Head of caudate nucleus (tissue), 42 donors: ENCODE measurements at places on chromosomes 12 and 14.

- no peak for DNase-seq
These were observed 43.8 kb downstream of the CCNK start for GRCh38 chr14:99524804-99525698.

- no peak for DNase-seq
These were observed 52.6 kb upstream of the CISTR start for GRCh38 chr12:53804429-53804828.

DNA sequence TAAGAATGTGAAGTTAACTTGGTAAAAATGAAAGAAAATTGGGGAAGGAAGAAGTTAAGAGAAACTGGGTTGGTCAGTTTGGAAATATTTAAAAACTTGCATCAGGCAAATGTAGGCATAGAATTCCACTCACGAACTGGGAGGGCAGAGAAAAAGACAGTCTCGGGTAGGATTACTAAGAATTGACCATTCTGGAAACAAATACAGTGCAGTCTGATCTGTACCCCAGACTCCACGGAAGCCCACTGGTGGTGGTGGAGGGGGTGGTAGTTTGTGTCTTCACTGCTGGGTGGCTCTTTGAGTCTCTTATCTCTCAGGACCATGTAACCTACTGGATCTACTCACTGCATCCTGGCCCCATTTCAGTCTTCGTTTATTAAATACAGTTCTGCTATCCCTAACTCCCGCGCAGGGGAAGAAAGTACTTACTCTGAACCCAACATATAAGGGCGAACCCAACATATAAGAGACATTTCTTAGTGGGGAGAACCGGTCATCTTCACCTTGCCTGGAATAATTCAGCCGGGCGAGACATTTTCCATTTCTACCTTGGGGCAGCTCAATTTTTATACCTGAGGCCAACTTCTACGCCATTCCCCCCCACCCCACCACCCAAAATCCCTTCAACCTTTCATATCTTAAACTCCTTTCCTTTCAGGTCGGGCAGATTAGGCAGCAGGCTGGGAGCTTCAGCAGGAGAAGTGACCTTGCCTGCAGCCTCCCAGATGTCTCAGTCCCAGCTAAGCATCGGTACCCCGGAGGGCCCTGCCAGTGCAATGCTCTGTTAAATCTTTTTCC is 1.7 kb downstream of the SLC2A3 start:
- DNase-seq: no peak

DNA sequence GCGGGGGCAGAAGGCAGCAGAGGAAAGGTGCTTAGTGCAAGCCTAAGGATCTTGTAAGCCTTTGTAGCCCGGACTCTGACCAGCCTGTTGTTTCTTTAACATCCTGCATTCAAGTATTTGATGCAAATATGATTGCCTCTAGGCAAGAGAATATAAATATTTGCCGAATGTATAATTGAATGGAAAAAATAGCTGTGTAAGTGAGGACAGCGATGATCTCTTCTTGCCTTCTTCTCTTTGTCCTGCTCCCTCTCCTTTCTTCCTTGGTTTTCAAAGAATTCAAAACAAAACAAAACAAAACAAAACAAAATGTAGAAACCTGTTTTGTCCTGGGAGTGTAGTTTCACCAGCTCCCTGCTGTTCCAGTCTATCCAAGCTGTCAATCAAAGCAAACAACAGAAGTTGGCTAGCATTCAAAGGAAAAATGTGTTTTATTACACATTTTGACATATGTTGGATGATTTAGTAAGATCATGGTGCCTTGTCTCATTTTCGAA is 74.9 kb upstream of the CPM start:
- DNase-seq: no peak

DNA sequence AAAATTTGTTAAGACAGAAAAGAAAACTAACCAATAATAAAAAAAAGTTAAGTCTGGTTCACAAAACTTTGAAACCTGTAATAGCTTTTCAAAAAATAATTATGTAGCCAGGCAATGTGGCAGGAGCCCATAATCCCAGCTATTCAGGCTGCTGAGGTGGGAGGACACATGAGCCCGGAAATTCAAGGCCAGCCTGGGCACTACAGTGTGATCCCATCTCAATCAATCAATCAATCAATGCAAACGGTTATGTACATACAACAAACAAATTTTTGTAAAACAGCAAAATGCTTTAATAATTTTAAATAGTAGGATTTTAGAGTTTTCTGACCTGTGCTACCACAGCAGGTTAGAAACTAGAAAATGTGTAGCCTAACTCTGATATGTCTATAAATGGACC is 152.4 kb downstream of the MED13L start:
- DNase-seq: no peak
